ENCODE measurements at places on chromosomes 5 and 9.

DNA sequence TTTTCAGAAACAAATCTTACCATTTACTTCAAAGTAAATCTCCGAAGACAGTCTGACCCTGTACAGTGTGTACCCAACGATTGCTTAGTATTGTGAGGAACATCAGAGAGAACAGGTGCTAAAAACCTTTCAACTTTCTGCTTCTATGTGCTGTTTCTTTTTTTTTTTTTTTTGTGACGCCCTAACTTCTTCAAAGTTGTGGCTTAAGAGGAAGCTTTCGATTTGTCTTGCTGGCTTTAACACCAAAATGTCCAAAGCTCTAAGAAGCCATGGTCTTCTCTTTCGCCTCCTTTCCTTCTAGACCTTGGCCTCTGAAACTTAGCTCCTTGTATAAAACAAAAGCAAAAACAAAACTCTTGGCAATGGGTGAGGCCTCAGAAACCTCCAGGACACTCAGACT, 1.2 kb downstream of the TNFSF8 start:
- no peak for DNase-seq

DNA sequence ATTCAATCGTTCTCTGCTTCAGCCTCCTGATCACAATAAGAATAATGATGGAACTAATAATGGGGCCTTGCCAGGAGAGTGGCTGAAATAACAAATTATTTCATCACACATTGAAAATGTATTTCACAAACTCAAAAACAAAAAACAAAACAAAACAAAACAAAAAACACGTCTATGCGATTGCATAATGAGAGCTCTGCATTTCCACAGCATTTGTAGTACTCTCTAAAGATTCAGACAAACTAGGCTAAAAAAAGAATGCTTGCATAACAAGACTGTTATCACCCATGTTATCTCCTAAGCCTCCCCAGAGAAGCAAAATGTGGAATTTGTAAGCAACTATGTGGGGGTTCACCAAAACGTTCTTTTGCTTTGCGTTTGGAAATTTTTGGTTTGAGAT, 48.1 kb downstream of the PRELID2 start:
- DNase-seq: no peak

DNA sequence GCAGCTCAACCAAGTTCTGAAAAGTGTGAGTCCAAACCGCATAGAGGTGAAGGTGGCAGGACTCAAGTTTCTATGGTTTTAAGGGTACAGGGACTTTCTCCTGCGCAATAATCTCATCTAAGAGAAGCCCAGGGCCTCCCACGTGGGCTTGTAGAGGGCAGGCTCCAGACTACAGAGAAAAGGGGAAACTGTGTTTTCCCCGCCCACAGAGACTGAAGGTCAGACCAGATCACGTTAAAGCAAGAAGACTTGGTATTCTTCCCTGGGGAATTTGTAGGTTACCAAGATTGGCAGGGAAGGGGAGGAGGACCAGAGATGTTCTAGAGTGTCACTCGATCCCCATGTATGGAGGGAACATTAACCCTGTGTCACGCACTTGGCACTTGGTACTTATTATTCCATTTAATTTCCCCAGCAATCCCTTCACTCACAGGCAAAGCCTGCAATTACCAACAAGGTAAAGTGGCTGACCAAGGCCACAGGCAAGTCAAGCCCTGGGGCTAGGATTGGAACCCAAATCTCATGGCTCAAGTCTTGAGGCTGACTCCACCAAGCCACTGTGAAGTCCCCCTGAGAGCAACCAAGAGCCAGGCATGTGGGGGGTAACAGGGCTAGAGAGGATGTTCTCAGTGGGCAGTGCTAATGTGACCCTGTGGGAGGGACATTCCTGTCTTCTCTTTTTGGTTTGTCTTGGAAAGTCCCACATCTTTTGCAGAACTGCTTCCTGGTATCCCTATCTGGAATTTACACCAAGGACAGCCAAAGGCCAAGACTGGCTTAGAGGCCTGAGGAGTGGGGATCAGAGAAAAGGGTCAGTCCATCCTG, 18.3 kb upstream of the NEK6 start:
- no peak for DNase-seq

GRCh38 chr5:154850255-154851062, at the start of gene FAXDC2:
TSS of gene FAXDC2 (minus strand) at chr5:154850603. CDS start at chr5:154838178, 12,425 bp downstream.
- DNase-seq: no peak

- no peak for DNase-seq
Measured at GRCh38 chr5:1461396-1461795, 16.2 kb upstream of the SLC6A3 start.

GRCh38 chr5:73298772-73299630, 126.0 kb downstream of the TMEM174 start:
- DNase-seq: no peak

DNA sequence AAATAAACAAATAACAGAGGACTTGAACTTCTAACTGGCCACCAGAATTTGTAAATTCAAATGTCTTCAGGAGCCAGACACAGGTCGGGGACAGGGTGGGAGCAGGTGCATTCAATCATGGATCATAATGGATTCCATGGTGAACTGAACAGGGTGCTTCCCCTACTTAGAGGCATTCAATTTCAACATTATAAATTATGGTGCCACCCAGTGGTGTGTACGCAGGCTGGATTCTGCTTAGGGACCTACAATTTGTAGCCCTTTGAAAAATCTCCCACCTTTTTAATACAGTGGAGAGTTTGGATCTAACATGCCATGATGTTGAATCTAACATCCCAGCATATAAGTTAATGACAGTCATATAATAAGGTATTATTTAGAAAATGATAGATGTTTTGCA, 22.3 kb downstream of the KLF9 start:
- no peak for DNase-seq

Data from stimulated activated CD8-positive, alpha-beta memory T cell treated with anti-CD3 and anti-CD28 coated beads, Interleukin-4, amount 100 ng/mL, for 4 hours (primary cell).